CD4-positive, alpha-beta T cell treated with Interferon gamma for 1 hour (primary cell): ENCODE measurements at places on chromosomes 3 and 15.

DNA sequence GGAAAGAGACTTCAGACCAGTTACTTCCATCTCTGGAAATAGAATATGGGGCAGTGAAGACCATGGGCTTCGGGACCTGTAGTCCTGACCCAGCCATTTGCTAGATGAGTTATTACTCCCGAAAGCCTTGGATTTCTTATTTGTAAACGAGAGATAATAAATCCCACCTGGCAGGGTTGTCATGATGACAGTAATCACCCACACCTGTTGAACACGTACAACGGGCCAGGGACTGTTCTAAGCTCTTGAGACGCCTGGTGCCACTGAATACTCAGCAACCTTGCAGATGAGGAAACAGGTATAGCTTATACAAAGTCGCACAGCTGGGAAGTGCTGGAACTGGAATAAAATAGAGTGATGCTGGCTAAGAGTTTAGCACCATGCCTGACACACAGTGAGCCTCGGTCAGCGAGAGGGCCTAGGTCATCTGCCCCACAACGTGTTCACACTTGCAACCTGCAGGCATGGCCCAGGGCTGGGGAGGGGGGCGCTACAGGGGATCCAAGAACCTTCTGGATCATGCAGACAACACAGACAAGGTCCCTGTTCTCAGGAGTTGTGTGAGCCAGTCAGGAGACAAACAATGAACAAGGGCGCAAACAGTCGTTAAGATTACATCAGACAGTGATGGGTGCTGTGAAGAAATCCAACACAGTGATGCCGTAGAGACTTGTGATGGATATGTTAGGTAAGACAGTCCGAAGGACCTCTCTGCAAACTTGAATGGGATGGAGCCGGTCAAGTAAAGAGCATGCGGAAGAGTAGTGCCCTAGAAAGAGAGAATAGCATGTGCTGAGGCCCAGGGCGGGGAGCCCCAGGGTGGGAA is 89.2 kb downstream of the CORO2B start:
- no peak for DNase-seq

GRCh38 chr15:93253681-93254080 is 164.7 kb upstream of the RGMA start:
- no peak for DNase-seq

DNA sequence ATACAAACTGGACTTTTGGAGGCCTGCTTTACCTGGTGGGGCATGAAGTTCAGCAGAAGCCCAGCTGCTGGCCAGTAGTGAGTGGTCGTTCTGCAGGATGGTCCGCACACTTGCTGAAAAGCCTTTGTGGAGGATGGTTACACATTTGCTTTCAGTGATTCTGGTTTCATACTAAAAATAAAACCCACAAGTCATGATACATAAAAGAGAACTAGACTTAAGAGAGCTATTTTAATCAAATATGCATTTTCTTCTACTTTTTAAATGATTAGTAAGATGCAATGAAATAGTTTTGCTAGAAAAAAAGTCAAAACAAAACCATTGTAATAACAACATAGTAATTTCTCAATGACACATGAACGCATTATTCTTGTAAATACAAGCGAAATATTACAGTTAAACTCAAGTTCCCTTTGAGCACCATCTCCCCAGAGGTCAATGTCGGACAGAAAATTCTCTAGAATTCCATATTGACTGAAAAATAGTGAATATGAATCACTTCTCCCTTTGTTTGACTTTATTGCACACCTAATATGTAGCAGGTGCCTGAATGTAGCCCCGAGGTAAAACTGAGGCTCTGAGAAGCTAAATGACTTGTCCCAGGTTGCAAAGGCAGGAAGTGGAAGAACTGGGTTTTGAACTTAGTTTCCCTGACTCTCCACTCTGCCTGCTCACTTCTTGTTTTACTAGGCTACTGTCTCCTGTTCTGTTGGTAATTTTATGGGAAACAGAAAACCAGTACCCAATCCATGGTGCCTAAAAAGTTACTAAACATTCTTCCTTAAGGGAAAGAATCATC is 8.3 kb downstream of the IL5RA start:
- DNase-seq = no peak

GRCh38 chr3:169147238-169148008 is 516.1 kb downstream of the MECOM start:
- DNase-seq = no peak

DNA sequence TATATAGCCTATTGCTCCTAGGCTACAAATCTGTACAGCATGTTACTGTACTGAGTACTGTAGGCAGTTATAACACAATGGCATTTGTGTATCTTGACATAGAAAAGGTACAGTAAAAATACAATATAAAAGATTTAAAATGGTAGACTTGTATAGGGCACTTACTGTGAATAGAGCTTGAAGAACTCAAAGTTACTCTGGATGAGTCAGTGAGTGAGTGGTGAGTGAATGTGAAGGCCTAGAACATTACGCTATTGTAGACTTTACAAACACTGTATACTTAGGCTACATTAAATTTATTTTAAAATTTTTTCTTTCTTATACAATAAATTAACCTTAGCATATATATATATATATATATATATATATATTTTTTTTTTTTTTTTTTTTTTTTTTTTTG is 140.0 kb upstream of the UBE2E1 start:
- no peak for DNase-seq
